ENCODE measurements at places on chromosomes 6 and 20. TPM values are rescaled to one million over a fixed set of nuclear protein-coding genes. Genes with fewer than 3 reads are reported as not detected.

Gene ABCC10
- total RNA-seq: 22.5 TPM

Gene PNPLA1
- total RNA-seq: not detected

Gene TPD52L2
- 101 TPM for total RNA-seq

Gene HUS1B
- 1.6 TPM for total RNA-seq

Gene EYA4
- under 0.01 TPM for total RNA-seq
